WTC11 (cell line): ENCODE measurements at places on chromosomes 3 and 15. TPM values are rescaled to one million over a fixed set of nuclear protein-coding genes. Genes with fewer than 3 reads are reported as not detected.

Gene SLC9C1
- total RNA-seq = 1.4 to 3.5 TPM (median 2.5 TPM) in 3 replicates

Gene RGMA
- 36.9 to 47.2 TPM (median 37.7 TPM) in 3 replicates for total RNA-seq

Gene PPP1R14D
- total RNA-seq = 0.25 TPM in 1 of 3 replicates, not detected in the others

Gene CHDH
- total RNA-seq = 9.5 to 11.7 TPM (median 10.6 TPM) in 3 replicates

Gene ISG20
- total RNA-seq = 3.8 to 5.6 TPM (median 4.5 TPM) in 3 replicates

DNA sequence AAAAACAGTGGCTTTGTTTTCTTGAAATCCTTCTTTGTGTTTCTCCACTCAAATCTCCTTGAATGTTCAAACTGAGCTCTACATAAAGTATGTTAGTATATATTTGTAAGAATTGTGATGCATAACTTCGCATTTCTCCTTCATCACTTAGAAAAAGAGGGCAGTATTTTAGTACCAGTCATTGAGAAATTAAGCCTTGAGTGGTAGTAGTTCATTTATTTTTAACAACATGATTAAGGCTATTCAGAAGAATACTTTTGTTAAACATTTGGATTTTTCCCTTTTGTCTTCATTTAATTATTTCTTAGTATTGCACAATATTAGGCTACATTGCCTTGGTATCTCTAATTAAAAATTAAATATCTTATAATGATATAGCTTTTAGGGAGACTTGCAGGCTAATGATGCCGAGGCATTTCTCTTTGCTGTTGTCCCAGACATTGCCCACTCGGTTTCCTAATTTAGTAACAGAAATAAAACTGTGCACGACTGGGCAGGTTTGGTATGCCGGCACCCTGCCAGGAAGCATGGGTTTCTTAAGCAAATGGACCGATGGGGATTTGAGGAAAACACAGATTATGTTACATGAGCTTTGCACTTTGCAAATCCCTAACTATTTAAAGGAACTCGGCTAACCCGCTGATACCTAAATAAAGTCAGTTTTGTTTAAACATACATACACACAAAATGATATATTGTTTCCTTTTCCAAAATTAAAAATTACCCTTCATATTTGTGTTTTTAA lies 54.7 kb downstream of the LRRC28 start:
- no peaks in the 10 kb centered on the region for H3K27me3 ChIP-seq
- H3K4me1 ChIP-seq = peaks cover 34% of the 10 kb centered on the region
- H3K27ac ChIP-seq = peak overlapping the region; percentile 42; the same call in 1 of the 2 replicates

DNA sequence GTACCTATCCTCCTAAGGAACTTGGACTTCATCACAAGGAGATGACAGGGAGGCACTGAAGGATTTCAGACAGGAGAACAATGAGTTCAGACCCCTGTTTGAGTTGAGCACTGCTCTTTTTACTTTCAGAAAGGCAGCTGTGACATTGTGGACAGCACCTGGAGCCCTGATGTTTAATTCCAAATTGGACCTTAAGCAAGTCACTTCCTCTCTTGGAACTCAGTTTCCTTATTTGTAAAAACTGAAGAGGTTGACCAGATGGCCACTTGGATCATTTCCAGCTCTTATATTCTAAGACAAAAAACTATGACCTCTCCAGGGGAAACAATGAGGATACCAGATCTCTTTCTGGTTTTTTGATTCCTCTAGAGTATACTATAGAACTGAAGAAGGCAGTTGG lies 34.1 kb upstream of the SMAD3 start:
- H3K4me1 ChIP-seq = peaks cover 40% of the 10 kb centered on the region
- H3K27ac ChIP-seq = no peak overlapping the region
- no peak overlapping the region for H3K4me3 ChIP-seq
- DNase-seq = no peak
- no peaks in the 10 kb centered on the region for H3K36me3 ChIP-seq

GRCh38 chr3:189908646-189909045 lies 212.1 kb downstream of the P3H2 start:
- no peak overlapping the region for H3K4me3 ChIP-seq
- H3K27me3 ChIP-seq = no peaks in the 10 kb centered on the region
- no peaks in the 10 kb centered on the region for H3K36me3 ChIP-seq
- DNase-seq = no peak

GRCh38 chr3:65107174-65107573 lies 419.4 kb upstream of the ADAMTS9 start:
- H3K27me3 ChIP-seq = no peaks in the 10 kb centered on the region; the same call in 1 of the 2 replicates
- DNase-seq = no peak
- H3K4me1 ChIP-seq = no peaks in the 10 kb centered on the region
- peaks cover 2% of the 10 kb centered on the region; the same call in 1 of the 2 replicates for H3K36me3 ChIP-seq
- H3K27ac ChIP-seq = no peak overlapping the region
- H3K4me3 ChIP-seq = no peak overlapping the region

- no peak overlapping the region for H3K27ac ChIP-seq
- peaks cover 41% of the 10 kb centered on the region for H3K4me1 ChIP-seq
- peaks cover 22% of the 10 kb centered on the region for H3K36me3 ChIP-seq
- no peak for DNase-seq
- H3K4me3 ChIP-seq = no peak overlapping the region
Observed at GRCh38 chr3:172082269-172082668, 42.9 kb downstream of the FNDC3B start.

DNA sequence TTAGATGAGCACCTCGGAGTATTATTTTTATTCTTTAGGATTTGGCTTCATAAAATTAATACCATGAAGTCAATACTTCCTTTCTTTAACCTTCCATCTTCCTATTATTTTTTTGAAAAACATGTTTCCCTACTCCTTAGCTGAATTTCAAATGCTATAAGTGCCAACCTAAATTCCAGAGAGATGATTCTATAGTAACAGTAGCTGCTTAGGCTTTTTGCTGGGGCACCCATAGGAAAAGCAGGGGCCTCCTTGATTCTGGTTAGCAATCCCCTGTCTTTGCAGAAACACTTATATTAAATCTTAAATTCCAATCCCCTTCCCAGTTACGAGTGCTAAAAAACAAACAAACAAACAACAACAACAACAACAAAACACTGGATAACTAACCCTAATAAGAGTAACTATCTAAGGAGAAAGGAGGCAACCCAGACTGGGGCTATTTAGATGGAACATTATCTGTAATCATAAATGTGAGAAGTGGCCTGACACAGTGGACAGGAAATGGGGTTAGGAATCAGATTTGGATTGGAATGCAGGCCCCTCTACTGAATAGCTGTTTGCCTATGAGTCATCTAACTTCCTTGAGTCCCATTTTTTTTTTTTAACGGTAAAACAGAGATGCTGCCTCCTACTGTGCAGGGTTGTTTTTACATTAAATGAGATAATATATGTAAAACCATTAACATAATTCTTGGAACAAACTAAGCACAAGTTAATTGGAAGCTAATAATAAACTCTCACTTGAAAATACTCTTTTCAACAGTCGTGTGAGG lies 148.1 kb downstream of the WDR72 start:
- no peaks in the 10 kb centered on the region for H3K36me3 ChIP-seq
- no peaks in the 10 kb centered on the region for H3K4me1 ChIP-seq
- H3K27me3 ChIP-seq = no peaks in the 10 kb centered on the region

DNA sequence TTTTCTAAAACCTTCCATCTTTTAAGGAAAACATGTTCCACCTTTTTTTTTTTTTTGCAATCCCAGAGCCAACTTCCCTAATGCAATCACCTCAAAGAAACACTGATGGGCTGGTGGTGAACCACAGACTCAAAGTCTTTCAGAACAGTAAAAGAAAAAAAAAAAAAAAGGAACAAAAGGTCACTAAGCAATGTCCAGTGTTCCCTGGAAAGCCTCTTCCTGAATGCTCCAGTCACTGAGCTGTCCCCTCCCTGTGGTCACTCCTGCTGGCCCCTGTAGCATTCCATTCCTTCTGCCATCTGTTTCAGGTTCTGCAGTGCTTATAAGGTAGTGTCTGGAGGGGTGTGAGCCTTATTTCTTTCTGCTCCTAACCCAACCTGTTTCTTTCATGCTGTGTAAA lies 53.3 kb downstream of the AAGAB start:
- H3K27ac ChIP-seq = no peak overlapping the region
- peaks cover 14% of the 10 kb centered on the region for H3K36me3 ChIP-seq
- H3K4me1 ChIP-seq = peaks cover 12% of the 10 kb centered on the region
- no peak for DNase-seq
- H3K27me3 ChIP-seq = no peaks in the 10 kb centered on the region
- H3K4me3 ChIP-seq = no peak overlapping the region

DNA sequence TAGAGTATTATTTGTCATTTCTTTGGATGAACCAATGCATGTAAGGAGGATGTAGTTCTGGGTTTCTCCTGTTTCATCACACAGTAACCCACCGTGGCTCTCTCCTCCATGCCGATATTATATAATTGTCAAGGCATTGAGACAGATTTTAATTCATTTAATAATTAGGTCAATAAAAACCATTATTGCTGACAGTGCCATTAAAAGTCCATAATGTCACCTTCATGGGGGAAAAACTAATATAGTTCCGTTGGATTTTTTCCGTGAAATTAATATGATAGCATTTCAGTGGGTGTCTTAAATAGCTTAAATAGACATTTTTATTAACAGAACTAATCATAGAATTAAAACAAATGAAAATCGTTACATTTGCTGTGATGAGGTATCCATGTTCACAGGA lies 747.7 kb upstream of the CFAP20DC start:
- H3K27me3 ChIP-seq = no peaks in the 10 kb centered on the region; the same call in 1 of the 2 replicates
- H3K27ac ChIP-seq = no peak overlapping the region
- DNase-seq = no peak
- H3K4me3 ChIP-seq = no peak overlapping the region

- no peak for DNase-seq
- H3K27me3 ChIP-seq = no peaks in the 10 kb centered on the region
- H3K4me1 ChIP-seq = peaks cover 32% of the 10 kb centered on the region
Observed at GRCh38 chr3:120072867-120073525, 21.3 kb downstream of the GSK3B start.

DNA sequence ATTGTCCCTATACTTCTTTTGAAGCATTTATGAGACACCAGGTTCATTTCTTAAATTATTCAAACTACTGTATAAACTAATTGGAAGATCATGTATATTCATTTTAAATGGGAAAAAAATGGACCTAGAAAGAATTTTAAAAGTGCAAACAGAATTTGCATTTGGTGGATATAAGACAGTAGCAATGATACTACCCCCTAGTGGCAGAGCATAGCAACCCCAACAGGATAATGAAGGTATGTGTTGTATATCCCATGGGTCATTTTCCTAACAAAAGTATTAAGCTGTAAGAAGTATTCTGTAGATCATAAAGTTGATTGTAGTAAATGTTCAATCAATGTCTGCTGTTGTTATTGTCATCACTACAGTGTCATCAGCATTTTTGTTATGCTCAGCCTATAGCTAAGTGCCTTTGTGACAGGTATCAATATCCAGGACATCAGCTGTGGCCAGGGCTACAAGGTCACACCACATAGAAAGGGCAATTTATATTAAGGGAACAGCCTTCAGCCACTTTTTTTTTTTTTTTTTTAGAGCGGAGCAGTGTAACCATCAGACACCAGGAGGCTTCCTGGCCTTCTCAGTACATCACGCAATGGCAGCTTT lies 175.8 kb downstream of the FOXB1 start:
- no peak overlapping the region for H3K4me3 ChIP-seq
- H3K27me3 ChIP-seq = no peaks in the 10 kb centered on the region
- peaks cover 17% of the 10 kb centered on the region for H3K4me1 ChIP-seq
- no peaks in the 10 kb centered on the region for H3K36me3 ChIP-seq
- DNase-seq = no peak

DNA sequence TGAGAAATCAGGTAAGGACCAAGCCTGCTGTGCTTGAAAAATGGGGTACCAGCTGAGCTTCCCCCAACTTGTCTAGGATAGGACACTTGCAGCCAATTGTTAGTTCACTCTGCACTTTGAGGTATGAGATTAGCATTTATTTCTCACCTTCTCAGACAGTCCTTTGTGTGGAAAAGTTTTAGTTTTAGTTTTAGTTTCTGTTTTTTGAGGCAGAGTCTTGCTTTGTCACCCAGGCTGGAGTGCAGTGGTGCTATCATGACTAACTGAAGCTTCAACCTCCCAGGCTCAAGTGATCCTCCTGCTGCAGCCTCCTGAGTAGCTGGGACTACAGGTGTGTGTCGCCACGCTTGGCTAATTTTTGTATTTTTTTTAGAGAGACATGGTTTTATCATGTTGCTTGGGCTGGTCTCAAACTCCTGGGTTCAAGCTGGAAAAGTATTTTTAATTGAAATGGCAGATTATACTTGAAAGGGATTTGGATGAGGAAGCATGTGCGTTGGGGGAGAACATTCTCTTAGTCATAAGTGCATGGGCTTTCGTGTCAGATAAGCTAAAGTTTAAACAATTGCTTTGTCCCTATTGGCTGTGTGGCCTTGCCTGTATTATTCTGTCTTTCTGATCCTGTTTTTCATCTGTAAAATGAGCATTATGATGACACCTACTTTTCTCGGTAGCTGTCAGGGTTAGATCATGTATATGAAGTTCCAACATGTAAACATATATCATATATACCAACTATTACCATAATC lies 25.2 kb upstream of the CCK start:
- no peak for DNase-seq
- H3K36me3 ChIP-seq = peaks cover 16% of the 10 kb centered on the region
- H3K27ac ChIP-seq = no peak overlapping the region
- H3K4me3 ChIP-seq = no peak overlapping the region
